ENCODE measurements at places on chromosomes 7 and 10. TPM values are rescaled to one million over a fixed set of nuclear protein-coding genes. Genes with fewer than 3 reads are reported as not detected.

GRCh38 chr10:127840884-127841283 is 51.9 kb downstream of the CLRN3 start:
- DNase-seq: no peak

The CDC14C gene
- polyA plus RNA-seq: not detected

GRCh38 chr10:112000466-112000865 is 183.1 kb downstream of the GPAM start:
- DNase-seq: no peak

DNA sequence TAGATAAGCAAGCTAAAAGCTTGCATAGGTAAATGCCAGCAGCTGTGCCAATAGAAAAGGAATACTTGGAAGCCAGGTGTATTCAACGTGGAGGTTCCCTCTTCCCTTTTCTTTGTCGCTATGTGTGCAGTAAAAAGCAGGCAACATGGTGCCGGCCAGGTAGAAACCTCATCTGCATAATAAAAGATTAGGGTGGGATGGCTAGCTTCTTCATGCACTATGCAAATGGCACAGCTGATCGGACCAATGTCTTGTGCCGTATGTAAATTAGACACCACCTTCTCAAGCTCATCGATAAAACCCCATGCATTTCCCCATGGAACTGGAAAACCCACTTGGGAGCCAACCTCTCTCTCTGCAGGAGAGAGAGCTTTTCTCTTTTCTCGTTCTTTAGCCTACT is 150.9 kb upstream of the FOXK1 start:
- DNase-seq: no peak

The RARRES2 gene
- polyA plus RNA-seq: 65.9 TPM

Data from aorta (tissue), 5 donors.